ENCODE measurements at places on chromosomes 13 and 19. TPM values are rescaled to one million over a fixed set of nuclear protein-coding genes. Genes with fewer than 3 reads are reported as not detected.

- H3K36me3 ChIP-seq, result no peaks in the 10 kb centered on the region
- no peak overlapping the region for H3K27ac ChIP-seq
- no peak for DNase-seq
- no peak overlapping the region for H3K4me3 ChIP-seq
- no peaks in the 10 kb centered on the region for H3K27me3 ChIP-seq
- peaks cover 3% of the 10 kb centered on the region for H3K4me1 ChIP-seq
These were observed 22.5 kb downstream of the KCNRG start for GRCh38 chr13:50037788-50038187.

DNA sequence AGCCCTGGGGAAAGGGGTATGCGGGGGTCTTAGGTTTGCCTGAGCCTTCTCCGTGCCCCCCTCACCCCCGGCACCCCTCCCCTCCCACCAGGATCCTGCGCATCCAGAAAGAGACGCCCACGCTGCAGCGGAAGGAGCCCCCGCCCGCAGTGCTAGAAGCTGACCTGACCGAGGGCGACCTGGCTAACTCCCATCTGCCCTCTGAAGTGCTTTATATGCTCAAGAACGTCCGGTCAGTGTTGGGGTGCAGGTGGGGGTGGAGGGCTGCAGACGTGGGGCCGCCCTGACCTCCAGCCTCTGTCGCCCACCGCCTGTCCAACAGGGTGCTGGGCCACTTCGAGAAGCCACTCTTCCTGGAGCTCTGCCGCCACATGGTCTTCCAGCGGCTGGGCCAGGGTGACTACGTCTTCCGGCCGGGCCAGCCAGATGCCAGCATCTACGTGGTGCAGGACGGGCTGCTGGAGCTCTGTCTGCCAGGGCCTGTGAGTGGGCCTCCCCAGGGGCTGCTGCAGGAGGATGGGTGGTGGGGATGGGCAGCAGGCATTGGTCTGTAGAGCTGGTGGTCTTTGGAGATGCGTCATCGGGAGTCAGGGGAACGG, 4.4 kb downstream of the PNPLA6 start:
- DNase-seq, result no peak
- peaks cover 8% of the 10 kb centered on the region for H3K4me1 ChIP-seq
- H3K27me3 ChIP-seq, result no peaks in the 10 kb centered on the region
- peaks cover 65% of the 10 kb centered on the region for H3K36me3 ChIP-seq

DNA sequence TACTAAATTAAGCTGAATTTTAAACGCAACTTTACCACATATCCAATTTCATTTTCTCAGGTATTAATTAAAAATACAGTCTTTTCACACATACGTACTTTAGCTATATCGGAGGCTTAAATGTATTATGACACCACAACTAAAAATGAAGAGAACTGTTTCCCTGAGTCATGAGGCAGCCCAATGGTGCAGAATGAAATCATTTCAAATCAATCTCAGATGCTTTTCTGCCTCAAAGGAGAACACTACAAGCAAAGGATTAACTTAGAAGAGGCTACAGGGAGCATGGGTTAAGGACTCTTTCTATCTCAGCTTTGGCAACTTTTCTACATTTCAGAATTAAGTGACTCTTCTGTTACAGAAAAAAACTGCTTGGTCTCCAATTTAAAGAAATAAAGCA, 516.3 kb upstream of the HTR2A start:
- H3K27me3 ChIP-seq, result no peaks in the 10 kb centered on the region
- DNase-seq, result no peak
- no peak overlapping the region for H3K4me3 ChIP-seq
- no peak overlapping the region for H3K27ac ChIP-seq
- no peaks in the 10 kb centered on the region for H3K4me1 ChIP-seq
- no peaks in the 10 kb centered on the region for H3K36me3 ChIP-seq

DNA sequence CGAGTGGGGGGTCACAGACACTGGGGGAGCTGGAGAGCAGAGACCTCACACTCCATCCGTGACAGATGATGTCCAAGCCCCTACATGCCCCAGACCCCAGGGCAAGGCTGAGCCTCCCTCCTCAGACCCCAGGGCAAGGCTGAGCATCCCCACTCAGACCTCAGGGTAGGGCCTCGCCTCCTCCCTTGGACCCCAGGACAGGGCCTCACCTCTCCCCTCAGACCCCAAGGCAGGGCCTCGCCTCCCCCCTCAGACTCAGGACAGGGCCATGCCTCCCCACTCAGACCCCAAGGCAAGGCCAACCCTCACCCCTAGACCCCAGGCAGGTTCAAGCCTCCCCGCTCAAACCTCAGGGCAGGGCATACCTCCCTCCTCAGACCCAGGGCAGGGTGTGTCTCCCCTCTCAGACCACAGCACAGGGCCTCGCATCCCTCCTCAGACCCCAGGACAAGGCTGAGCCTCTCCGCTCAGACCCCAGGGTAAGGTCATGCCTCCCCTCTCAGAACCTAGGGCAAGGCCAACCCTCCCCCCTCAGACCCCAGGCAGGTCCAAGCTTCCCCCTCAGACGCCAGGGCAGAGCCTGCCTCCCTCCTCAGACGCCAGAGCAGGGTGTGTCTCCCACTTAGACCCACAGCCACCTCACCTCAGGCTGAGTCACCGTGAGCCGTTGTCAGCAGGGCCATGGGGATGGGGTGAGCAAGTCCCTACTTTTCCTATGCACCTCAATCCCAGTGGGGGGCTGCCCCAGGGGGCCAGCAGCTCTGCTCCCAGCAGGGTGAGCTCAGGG, 1.7 kb upstream of the S1PR4 start:
- DNase-seq, result no peak
- H3K36me3 ChIP-seq, result no peaks in the 10 kb centered on the region
- H3K27ac ChIP-seq, result no peak overlapping the region
- no peak overlapping the region for H3K4me3 ChIP-seq
- H3K27me3 ChIP-seq, result no peaks in the 10 kb centered on the region

GRCh38 chr13:110349239-110349638, 42.2 kb downstream of the COL4A2 start:
- peaks cover 11% of the 10 kb centered on the region for H3K36me3 ChIP-seq
- H3K27ac ChIP-seq, result peak overlapping the region; percentile 95
- no peak for DNase-seq
- no peak overlapping the region for H3K4me3 ChIP-seq
- peaks cover 58% of the 10 kb centered on the region for H3K4me1 ChIP-seq

DNA sequence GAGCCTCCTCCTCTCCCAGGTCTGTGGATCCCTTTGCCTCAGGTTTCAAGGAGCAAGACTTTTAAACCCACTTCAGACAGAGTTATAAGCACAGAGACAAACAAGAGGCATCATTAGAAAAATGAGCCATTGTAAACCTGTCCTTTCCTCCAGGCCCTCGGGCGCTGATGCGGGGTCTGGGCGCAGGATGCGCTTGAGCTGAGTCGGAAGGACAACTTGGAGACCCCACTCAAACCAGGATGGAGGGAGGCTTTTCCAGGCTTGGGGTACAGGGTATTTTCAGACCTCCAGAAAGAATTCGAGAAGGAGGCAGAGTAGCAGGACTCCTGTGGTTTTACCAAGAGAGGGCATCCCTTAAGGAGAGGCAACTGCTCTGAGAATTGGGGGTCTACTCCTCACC, 155.6 kb downstream of the NUFIP1 start:
- DNase-seq, result no peak
- H3K27me3 ChIP-seq, result no peaks in the 10 kb centered on the region
- H3K4me3 ChIP-seq, result no peak overlapping the region
- H3K36me3 ChIP-seq, result no peaks in the 10 kb centered on the region

GRCh38 chr19:1079566-1080111, 12.7 kb downstream of the ARHGAP45 start:
- no peaks in the 10 kb centered on the region for H3K27me3 ChIP-seq
- no peaks in the 10 kb centered on the region for H3K36me3 ChIP-seq
- H3K4me3 ChIP-seq, result no peak overlapping the region
- no peaks in the 10 kb centered on the region for H3K4me1 ChIP-seq
- DNase-seq, result no peak
- no peak overlapping the region for H3K27ac ChIP-seq

DNA sequence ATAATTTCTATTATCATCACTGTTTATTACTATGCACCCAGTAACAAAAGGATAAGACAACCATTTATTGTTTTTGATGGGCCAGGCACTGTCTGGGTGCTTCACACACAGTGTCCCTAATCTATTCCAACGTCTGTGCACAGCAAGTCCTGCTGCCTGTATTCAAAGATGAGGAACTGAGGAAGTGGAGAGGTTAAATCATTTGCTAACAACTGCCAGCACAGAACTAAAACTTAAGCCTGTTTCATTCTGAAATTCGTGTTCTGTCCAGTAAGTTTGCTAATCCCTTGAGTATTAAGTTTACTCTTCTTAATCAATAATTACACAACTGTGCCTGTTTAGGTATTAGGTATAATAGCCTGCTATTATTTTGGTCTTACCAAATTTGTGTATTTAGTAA, 41.9 kb downstream of the TEX26 start:
- H3K4me3 ChIP-seq, result no peak overlapping the region
- no peaks in the 10 kb centered on the region for H3K27me3 ChIP-seq
- no peak overlapping the region for H3K27ac ChIP-seq
- H3K36me3 ChIP-seq, result no peaks in the 10 kb centered on the region

DNA sequence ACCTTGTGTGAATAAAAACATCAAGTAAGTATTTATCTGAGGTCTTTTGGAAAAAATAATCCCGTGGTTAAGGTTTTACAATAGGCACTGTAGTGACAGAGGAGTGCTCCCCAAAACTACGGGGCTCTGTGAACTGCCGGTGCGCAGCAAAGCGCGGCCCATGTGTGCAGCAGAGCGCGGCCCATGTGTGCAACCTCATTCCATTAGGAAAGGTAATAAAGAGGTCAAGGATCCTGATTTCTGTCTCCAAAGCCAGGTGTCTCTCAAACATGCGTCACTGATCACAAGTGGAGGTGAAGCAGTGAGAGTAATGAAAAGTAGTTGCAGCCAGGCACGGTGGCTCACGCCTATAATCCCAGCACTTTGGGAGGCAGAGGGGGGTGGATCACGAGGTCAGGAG, 58.7 kb downstream of the MRPL57 start:
- H3K27ac ChIP-seq, result no peak overlapping the region
- H3K4me3 ChIP-seq, result no peak overlapping the region
- no peaks in the 10 kb centered on the region for H3K36me3 ChIP-seq
- DNase-seq, result no peak

DNA sequence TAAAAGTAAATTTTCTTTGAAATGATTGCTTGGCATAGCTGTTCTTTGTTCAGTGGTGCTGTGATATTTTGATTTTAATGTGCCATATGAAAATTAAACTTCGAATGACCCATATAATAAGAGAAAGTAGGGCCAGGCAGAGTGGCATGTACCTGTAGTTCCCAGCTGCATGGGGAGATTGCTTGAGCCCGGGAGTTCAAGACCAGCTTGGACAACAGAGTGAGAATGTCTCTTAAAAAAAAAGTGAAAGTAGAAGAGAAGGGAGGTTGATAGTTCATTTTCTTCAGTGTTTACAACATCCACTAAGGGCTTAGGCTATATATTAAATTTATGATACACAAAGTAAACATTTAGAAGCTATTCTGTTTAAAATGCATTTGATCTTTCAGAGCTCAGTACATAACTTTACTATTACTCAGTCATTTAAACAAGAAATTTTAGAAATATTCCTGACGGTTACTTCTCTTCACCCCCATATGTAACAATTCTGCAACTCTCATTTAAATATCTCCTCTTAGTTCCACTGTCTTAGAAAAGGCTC, 17.2 kb upstream of the RFC3 start:
- no peaks in the 10 kb centered on the region for H3K27me3 ChIP-seq
- H3K4me3 ChIP-seq, result no peak overlapping the region
- no peak overlapping the region for H3K27ac ChIP-seq
- H3K4me1 ChIP-seq, result no peaks in the 10 kb centered on the region

DNA sequence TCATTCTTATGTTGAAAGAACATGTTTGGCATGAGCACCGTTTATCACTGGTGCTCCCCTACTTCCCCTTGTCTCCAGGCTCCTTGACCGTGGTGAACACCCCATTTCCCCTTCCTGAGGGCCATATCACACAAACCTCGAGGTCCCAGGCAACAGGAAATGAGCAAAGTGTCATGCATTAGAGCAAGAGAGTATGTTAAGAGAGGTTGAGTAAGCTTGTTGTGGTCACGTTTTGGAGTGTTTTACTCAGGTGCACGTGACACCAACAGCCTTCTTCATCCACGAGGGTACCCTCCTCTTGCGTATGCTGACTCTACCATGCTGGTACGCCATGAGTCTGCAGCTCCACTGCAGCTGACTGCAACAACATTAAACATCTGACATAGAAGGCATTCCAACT, 482.2 kb upstream of the NBEA start:
- no peak overlapping the region for H3K27ac ChIP-seq
- H3K27me3 ChIP-seq, result no peaks in the 10 kb centered on the region
- no peaks in the 10 kb centered on the region for H3K36me3 ChIP-seq
- no peak overlapping the region for H3K4me3 ChIP-seq

- no peak for DNase-seq
- H3K27ac ChIP-seq, result no peak overlapping the region
- no peaks in the 10 kb centered on the region for H3K36me3 ChIP-seq
- no peaks in the 10 kb centered on the region for H3K27me3 ChIP-seq
- H3K4me1 ChIP-seq, result no peaks in the 10 kb centered on the region
- H3K4me3 ChIP-seq, result no peak overlapping the region
These were observed 1.5 kb downstream of the GRK1 start for GRCh38 chr13:113668491-113668971.

The ZNF560 gene
- total RNA-seq, result not detected

GRCh38 chr19:9940778-9941177, 4.5 kb upstream of the OLFM2 start:
- H3K4me3 ChIP-seq, result no peak overlapping the region
- no peak for DNase-seq
- H3K36me3 ChIP-seq, result no peaks in the 10 kb centered on the region
- H3K27me3 ChIP-seq, result peaks cover 5% of the 10 kb centered on the region

DNA sequence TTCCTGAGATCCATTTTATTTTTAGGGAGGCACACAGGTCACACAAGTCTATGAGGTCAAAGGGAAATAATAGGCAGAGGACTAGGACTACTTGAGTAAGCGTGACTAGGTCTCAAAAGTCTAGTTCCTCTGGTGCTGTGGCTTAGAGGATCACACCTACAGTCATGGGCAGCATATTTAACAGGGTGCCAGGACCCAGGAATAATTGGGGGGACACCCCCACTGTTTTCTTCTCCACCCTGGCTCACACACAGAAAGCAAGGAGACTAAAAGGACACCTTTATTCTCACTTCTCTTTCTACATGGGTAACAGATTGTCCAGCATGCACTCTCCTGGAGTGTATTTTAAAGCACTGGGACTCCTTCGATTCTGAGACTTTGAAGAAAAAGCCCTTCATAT, 26.2 kb downstream of the OXGR1 start:
- no peaks in the 10 kb centered on the region for H3K27me3 ChIP-seq
- no peaks in the 10 kb centered on the region for H3K36me3 ChIP-seq
- no peak overlapping the region for H3K4me3 ChIP-seq
- DNase-seq, result no peak
- no peak overlapping the region for H3K27ac ChIP-seq

- no peaks in the 10 kb centered on the region for H3K36me3 ChIP-seq
- no peak for DNase-seq
- no peaks in the 10 kb centered on the region for H3K4me1 ChIP-seq
- H3K27me3 ChIP-seq, result no peaks in the 10 kb centered on the region
- no peak overlapping the region for H3K27ac ChIP-seq
These were observed 45.5 kb upstream of the DPRX start for GRCh38 chr19:53586277-53586691.

The RUBCNL gene
- 2.4 TPM for total RNA-seq

Data from ascending aorta (tissue), 2 donors.